ENCODE measurements at places on chromosomes 7 and 10. TPM values are rescaled to one million over a fixed set of nuclear protein-coding genes. Genes with fewer than 3 reads are reported as not detected.

The MTPN gene
- total RNA-seq = 76.2 TPM

DNA sequence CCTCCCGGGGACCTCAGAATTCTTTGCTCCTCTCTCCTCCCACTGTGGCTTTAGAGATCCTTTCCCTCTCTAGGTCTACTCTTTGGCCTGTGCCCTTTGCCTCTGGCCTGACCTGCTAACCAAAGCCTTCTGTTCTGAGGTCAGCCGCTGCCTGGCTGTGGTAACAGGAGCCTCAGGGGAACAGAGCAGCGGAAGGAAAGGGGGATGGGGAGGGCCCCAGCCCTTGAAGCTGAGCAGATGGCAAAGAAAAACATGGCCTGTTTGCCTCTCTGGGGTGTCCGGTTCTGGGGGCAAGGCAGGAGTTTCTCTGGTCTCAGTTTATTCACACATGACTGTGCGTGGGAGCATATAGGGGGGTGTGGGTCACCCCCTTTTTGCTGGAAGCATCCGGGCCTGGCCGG lies 28.2 kb downstream of the COL26A1 start:
- peak; percentile 8 for DNase-seq

The AGMO gene
- 1.4 TPM for total RNA-seq

- DNase-seq = no peak
These were observed 132.2 kb downstream of the VIPR2 start for GRCh38 chr7:159012353-159013069.

GRCh38 chr7:108020585-108020984 lies 17.6 kb upstream of the LAMB1 start:
- no peak for DNase-seq

DNA sequence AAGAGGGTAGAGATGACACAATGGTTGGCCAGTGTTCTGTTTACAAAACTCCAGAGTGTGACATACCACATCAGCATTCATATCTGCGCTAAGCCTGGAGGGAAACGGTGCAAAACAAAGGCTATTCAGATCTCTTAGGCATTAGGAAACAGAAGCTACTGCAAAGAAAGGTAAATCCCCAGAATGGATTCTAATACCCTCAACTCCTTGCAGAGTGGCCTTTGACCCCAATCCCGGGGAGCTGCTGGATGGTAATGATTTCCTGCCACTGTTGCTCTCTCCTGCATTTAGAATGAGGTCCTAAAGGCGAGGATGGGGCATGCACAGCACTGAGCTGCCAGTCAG lies 65.2 kb downstream of the AOAH start:
- DNase-seq = peak; percentile 4

DNA sequence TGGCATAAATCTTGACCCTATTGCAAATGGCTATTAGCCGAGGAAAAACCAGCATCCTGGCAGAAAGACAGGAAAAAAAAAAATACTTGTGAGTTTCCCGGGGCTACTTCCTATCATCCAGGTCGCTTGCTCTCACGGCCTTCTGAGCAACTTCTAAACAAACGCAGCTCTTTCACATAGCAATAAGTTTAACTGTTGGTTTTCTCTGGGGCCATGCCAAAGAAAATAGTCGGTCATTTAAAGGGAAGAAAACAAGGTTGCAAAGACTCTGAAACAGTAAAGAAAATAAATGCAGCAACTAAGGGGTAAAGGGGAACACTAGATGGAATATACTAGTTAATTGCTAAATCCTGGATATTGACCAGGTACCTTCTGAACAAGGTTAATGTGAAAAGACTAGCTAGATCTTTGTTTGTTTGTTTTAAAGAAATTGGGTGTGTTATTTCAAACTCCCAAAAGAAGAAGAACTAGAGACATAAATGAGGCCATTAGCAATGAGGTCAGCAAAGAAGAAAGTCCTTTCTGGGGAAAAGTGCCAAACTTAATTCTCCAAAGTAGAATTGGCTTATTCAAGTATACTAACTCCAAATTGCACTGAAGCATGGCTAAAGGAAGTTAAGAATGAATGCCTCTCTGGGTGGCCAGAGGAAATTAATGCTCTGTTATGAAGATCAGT lies 54.2 kb downstream of the SLC39A12 start:
- peak; percentile 11 for DNase-seq

GRCh38 chr7:47088329-47089067 lies 493.4 kb downstream of the TNS3 start:
- DNase-seq = peak; percentile 67

GRCh38 chr10:44947371-44948152 lies 12.0 kb upstream of the RASSF4 start:
- DNase-seq = no peak

DNA sequence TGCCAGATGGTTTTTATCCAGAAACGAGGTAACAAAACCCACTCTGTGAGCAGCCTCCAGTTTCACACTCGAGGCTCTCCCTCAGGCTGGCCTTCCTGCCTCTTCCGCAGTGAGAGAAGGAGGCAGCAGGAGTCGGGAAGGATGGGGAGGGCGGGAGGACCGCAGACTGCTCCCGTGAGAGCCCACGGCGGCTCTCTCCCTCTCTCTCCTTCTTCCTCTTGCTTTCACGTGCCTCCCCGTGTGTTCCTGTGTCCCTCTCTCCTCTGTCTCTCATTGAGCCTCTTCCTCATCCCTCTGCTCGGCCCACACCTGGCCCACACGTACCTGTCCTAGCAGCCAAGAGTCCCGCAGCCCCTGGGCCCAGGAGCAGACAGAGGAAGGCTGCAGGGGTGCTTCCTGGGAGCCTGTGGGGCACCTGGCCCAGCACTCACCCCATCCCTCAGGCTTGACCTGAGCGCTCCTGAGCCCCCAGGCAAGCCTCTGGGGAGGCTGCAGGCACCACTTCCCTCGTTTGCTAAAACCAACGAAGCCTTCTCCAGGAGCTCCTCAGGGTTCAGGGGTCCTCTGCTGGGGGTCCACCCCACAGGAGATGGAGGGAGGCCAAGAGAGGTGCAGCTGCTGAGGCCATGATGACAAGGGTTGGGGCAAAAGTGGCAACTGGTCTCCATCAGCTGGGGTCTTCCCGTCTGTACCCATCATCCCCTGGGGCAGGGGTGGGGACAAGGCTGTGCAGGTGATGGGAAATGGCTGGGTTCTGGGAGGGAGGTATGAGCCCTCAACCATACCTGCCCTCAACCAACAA lies 13.6 kb downstream of the SPOCK2 start:
- no peak for DNase-seq

Measured in skin of body (tissue), 3 donors.